HL-60 (cell line): ENCODE measurements at places on chromosomes 5 and 9.

DNA sequence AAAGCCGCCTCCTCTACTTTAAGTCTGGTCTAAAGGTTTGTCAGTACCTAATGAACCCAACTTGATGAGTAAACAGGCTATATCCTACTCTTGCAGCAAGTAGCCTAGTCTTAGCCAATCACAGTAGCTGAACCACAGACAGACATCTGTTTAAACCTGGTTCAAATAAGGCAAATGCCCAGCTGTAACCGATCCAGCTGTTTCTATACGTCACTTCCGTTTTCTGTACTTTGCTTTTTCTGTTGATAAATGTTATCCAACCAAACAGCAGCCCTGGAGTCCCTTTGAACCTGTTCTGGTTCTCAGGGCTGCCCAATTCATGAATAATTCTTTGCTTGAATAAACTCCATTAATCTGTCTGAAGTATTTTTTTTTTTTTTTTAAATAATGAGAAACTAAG lies 76.9 kb upstream of the EQTN start:
- DNase-seq: no peak

- no peak for DNase-seq
Observed at GRCh38 chr9:135914921-135915320, 7.6 kb upstream of the CAMSAP1 start.

GRCh38 chr9:38119560-38120236 lies 50.7 kb upstream of the SHB start:
- no peak for DNase-seq

DNA sequence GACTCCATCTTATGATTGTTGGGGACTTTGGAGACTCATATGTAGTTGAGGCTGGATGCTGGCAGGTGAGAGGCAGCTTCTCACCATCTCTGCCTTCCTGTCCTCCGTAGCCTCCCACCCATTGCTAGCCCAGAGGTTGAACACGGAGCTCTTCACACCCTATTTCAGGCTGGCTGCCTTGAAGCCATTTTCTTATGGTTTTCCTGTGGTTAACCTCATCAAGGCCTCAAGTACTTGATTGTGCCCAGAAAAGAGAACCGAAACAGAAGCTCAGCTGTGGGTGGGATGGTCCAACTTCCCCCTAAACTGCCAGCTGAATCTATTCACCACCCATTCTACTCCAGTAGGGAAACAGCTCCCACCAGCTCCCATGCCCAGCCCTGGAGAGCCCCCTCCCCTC lies 102.9 kb downstream of the LIFR start:
- DNase-seq: peak; percentile 72

DNA sequence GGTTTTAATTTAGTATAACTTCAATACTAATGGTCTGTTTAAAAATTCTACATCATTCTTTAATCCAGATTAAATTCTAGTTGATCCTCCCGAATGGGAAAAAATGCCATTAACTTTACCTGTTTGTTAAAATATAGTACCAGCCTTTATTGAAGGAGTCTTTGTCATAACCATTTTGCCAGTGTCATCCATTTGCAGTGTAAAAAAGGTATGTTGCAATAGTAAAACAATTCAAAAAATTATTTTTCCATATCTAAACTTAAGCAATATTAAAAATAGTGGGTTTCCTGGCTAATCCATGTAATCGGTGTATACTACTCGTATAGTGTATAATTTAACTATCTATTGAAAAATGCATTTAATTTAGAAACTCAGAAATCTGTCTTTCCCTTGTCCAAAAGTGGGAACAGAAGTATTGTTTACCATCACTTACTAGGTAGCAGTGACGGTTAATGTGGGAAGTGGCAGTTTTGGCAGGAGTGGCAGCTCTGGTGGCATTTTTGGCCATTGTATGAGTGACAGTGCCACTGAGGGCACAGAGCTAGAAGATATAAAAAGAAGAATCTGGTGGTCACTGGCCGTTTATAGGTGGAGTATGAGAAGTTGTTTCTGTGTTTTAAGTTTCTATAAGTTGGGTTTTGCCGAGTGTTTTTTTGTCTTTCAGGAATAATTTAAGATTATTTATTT lies 1.9 kb downstream of the AP3S1 start:
- DNase-seq: no peak
